Epithelial cell of proximal tubule (primary cell): ENCODE measurements at places on chromosomes 5 and 9.

DNA sequence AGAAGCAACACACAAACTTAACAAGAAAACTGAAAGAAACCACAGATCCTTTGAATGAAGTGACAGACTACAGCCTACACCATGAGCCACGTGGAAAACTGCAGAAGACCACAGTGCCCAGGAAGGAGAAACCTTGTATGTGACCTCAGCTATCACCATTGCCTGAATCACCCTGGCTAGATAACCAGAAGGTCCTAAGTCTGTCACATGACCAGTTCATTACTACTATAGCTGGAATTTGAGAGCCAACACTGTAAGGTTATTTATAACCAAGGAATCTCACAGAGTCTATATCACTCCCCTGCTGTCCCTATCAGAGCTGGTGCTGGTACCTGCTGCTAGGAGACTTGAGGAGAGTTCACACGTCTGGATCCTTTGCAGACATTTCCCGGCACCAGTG is 90.3 kb upstream of the FBXL17 start:
- no peak for DNase-seq

- DNase-seq = peak; percentile 61
These were observed 61.3 kb downstream of the RAPGEF1 start for GRCh38 chr9:131678499-131679111.

DNA sequence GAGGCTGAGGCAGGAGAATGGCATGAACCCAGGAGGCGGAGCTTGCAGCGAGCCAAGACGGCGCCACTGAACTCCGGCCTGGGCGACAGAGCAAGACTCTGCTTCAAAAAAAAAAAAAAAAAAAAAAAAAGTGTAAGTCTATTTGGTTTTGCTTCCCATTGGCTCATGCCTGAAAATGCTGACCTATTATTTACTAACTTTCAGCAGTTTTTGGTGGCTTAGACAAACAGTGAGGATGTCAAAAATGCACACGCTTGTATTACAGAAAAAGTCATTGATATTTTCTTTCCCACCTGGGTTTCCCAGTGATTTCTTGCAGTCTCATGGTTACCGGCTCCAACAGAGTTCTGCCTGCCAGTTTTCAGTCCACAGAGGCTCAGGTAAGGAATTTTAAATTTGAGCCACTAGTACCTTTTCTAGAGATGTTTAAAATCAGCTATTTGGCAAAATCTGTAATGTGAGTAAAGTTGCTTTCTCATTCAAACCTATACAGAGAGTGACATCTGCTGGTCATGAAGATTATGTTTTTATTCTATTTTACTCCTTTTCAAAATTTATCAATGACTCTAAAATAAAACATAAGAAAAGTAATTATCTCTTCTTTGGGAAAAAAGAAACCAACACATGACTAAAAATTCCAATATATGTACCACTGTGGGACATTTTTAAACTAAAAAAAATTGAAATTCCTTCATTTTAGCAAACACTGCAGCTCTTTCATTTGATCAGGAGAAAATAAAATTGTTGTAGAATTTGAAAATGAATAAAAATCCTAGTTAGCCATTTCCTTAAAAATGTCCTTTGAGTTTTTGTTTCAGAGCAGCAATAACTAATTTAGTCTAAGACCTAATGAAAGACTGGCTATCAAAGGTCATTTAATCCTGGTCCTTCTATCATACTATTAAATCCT is 8.8 kb downstream of the FAM200C start:
- DNase-seq = no peak

- peak; percentile 81 for DNase-seq
These were observed 44.3 kb downstream of the SLC28A3 start for GRCh38 chr9:84296146-84296843.

GRCh38 chr5:163758283-163758711 is 252.9 kb downstream of the MAT2B start:
- DNase-seq = no peak

DNA sequence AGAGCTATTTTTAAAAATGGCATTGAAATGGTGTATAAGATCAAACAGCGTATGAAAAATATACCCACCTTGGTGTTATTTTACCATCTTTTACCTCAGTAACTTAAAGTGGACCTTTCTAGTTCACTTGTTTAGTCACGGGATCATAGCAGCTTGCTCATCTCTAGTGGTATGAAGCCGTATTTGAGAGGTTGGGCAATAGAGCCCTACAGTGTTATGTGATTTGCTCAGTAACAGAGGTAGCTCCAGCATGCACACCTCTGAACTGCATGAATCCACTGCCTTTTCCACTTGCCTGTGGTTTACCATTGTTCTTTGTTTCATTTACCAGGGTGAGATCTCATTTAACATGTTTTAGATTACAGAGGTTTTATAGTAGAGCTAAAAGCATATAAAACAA is 134.4 kb downstream of the ATG10 start:
- DNase-seq = no peak
